ENCODE measurements at places on chromosomes 2 and 18. TPM values are rescaled to one million over a fixed set of nuclear protein-coding genes. Genes with fewer than 3 reads are reported as not detected.

GRCh38 chr18:12886498-12887126 is 2.6 kb upstream of the PTPN2 start:
- DNase-seq, result no peak

- no peak for DNase-seq
Observed at GRCh38 chr2:48812416-48812815, 56.9 kb upstream of the LHCGR start.

MYL1 gene
- not detected for total RNA-seq

ITPRIPL1 gene
- 8.8 TPM for total RNA-seq

GRCh38 chr2:48566592-48567310 is 36.8 kb downstream of the STON1 start:
- DNase-seq, result peak; percentile 71

GRCh38 chr2:230944757-230945372 is 19.8 kb upstream of the GPR55 start:
- DNase-seq, result peak; percentile 68

- DNase-seq, result no peak
Observed at GRCh38 chr2:138713504-138713903, 66.7 kb downstream of the NXPH2 start.

- DNase-seq, result peak; percentile 55
Observed at GRCh38 chr18:74819433-74820059, 221.9 kb downstream of the ZNF407 start.

HOXD12 gene
- total RNA-seq, result not detected

- no peak for DNase-seq
Observed at GRCh38 chr2:85594715-85595300, 737 bp upstream of the RNF181 start.
